Thyroid gland (tissue), 4 donors: ENCODE measurements at places on chromosomes 5 and 9. TPM values are rescaled to one million over a fixed set of nuclear protein-coding genes. Genes with fewer than 3 reads are reported as not detected.

CDC25C gene
- total RNA-seq, result not detected

OTULINL gene
- 6.5 TPM for total RNA-seq

TNFAIP8 gene
- total RNA-seq, result 15.7 TPM

HTR4 gene
- total RNA-seq, result not detected
